Activated CD4-positive, alpha-beta memory T cell treated with anti-CD3 and anti-CD28 coated beads for 36 hours (primary cell): ENCODE measurements at places on chromosomes 7 and 10. TPM values are rescaled to one million over a fixed set of nuclear protein-coding genes. Genes with fewer than 3 reads are reported as not detected.

DNA sequence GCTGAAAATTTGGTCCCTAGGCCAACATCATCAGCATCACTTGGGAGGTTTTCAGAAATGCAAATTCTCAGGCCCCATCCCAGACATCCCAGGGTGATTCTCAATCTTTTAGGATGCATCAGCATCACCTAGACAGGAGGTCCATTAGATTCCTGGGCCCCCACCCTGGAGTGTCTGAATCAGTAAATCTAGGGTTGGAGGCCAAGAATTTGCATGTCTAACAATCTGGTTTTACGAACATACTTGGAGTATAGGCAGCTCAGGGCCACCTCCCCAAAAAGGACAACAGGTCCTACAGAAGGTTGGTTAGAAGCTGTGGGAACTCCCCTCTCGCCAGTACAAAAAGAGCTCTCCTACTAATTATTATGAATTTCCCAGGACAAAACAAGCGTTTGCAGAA lies 15.5 kb downstream of the ZC3HAV1 start:
- peak overlapping the region; percentile 71 for H3K4me3 ChIP-seq
- H3K4me1 ChIP-seq, result peaks cover 85% of the 10 kb centered on the region
- H3K27me3 ChIP-seq, result no peaks in the 10 kb centered on the region

DNA sequence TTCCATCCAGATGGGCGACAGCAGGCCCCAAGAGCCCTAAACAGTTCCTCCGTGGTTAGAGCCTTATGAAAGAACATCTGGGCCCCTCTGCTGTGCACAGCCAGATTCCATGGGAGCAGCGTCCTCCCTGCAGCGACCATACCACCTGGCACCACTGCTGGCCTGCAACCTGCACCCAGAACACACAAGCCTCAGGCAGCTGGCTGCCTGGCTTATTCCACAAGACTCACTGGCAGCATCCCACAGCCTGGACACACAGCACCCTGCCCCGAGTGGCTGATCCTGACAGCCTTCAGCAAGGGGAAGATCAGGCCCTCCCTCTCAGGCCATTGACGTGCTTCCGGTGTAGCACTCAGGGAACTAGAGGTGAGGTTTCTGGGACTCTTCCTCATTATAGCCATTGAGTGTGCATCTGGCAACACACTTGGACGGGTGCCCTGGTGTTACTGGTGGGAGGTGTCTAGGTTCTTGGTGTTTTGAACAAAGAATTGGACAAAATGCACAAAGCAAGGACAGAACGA lies 33.7 kb upstream of the ERCC6 start:
- H3K4me3 ChIP-seq, result no peak overlapping the region
- no peaks in the 10 kb centered on the region for H3K36me3 ChIP-seq
- H3K27me3 ChIP-seq, result peaks cover 5% of the 10 kb centered on the region
- no peak for DNase-seq

DNA sequence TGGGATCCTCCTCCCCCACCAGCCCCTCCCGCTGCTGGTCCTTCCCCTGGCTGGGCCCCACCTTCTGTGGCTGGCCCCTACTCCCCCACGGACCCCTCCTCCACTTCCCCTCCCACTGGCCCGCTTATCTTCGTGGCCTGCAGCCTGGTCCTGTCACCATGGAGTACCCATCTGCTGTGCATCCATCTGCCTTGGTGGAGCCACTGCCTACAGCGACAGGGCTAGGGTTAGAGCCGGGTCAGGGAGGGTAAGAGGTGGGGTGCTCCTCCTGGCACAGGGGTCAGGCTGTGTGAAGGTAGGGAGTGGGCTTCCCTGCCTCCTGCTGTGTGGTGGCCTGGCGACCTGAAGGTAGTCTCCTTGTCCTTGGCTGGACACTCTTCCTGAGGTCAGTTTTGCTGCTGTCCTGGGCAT lies 5.2 kb downstream of the ADCY1 start:
- H3K27ac ChIP-seq, result no peak overlapping the region
- no peaks in the 10 kb centered on the region for H3K36me3 ChIP-seq
- H3K27me3 ChIP-seq, result peaks cover 16% of the 10 kb centered on the region
- H3K4me3 ChIP-seq, result no peak overlapping the region
- no peak for DNase-seq

DNA sequence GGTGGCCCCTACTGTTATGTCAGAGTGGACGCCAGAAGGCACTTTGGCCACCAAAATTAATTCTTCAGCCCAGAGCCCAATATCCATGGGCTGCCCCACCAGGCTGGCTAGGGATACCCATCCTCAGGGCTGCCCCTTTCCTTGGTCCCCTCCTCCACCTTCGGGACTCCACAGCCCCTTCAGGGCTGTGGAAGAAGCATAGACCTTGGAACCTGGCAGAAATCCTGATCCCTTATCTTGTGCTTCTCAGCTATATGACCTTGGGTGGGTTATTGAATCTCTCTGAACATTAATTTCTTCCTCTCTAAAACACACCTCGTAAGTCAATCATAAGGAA lies 499 bp upstream of the TMUB1 start:
- peak overlapping the region; percentile 98 for H3K4me3 ChIP-seq
- peaks cover 5% of the 10 kb centered on the region for H3K27me3 ChIP-seq
- H3K4me1 ChIP-seq, result peaks cover 42% of the 10 kb centered on the region
- peaks cover 2% of the 10 kb centered on the region for H3K36me3 ChIP-seq
- no peak for DNase-seq

DNA sequence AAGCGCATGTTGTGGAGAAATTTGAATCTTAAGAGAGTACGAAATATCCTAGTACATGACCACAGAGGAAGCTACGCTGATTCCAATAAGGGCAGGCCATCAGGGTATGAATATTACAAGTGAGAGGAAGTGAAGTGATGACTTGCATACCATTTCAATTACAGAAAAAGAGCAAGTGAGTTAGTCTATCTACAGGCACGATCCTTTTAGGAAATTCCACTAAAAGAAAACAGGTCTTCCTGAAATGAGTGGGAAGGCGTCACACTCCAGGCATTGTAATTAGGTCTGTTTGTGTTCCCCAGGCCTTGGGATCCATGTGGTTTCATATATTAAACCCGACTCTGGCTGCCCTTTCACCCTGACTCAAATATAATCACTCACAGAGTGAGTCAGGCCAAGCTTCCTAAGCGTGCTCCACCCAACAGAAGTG lies 152.5 kb downstream of the SEMA3A start:
- H3K4me1 ChIP-seq, result no peaks in the 10 kb centered on the region
- no peak overlapping the region for H3K27ac ChIP-seq
- no peak overlapping the region for H3K4me3 ChIP-seq
- H3K36me3 ChIP-seq, result no peaks in the 10 kb centered on the region
- H3K27me3 ChIP-seq, result no peaks in the 10 kb centered on the region

- no peak overlapping the region for H3K4me3 ChIP-seq
- H3K27ac ChIP-seq, result no peak overlapping the region
- DNase-seq, result no peak
- no peaks in the 10 kb centered on the region for H3K36me3 ChIP-seq
Observed at GRCh38 chr10:92407305-92408016, 116.5 kb downstream of the MARCHF5 start.

- no peak overlapping the region for H3K27ac ChIP-seq
- no peaks in the 10 kb centered on the region for H3K36me3 ChIP-seq
- no peak for DNase-seq
- no peaks in the 10 kb centered on the region for H3K4me1 ChIP-seq
- peaks cover 2% of the 10 kb centered on the region for H3K27me3 ChIP-seq
Observed at GRCh38 chr7:106986450-106986977, 58.0 kb upstream of the PRKAR2B start.

GRCh38 chr7:112550468-112551060 lies 69.8 kb downstream of the LSMEM1 start:
- no peak overlapping the region for H3K27ac ChIP-seq
- H3K36me3 ChIP-seq, result no peaks in the 10 kb centered on the region
- H3K27me3 ChIP-seq, result peaks cover 5% of the 10 kb centered on the region
- H3K4me1 ChIP-seq, result no peaks in the 10 kb centered on the region
- no peak for DNase-seq
- H3K4me3 ChIP-seq, result no peak overlapping the region

DNA sequence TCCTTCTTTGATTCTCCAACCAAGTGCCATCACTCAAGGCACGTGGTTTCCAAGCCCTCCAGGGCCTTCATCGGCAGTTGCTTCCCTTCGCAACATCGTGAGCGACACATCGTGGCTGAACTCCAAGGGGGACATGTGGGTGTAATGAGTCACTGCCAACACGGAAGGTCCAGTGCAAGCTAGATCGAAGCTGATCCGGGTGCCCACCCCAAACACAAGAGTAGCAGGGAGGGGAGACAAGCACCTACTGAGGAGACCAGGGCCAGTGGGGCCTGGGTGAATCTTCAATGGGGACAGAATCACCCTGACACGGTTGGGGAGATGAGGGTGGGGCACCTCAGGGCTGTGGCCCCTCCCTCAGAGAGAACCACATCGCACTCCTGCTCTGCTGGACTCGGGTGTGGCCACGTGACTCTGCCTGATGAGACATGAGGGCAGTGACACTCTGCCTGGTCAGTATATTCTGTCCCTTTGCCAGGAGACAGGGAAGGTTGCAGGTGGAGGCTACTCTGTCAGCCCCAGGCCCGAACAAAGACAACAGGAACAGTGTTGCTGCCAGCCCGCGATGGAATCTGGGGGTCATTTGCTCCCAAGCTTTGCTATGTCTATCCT lies 36.8 kb upstream of the HSPA12A start:
- no peaks in the 10 kb centered on the region for H3K4me1 ChIP-seq
- no peak for DNase-seq
- no peak overlapping the region for H3K4me3 ChIP-seq
- no peak overlapping the region for H3K27ac ChIP-seq

- peaks cover 59% of the 10 kb centered on the region for H3K4me1 ChIP-seq
- H3K27ac ChIP-seq, result peak overlapping the region; percentile 23
- no peaks in the 10 kb centered on the region for H3K27me3 ChIP-seq
- H3K4me3 ChIP-seq, result no peak overlapping the region
- no peaks in the 10 kb centered on the region for H3K36me3 ChIP-seq
Observed at GRCh38 chr7:143373255-143373794, 7.8 kb upstream of the ZYX start.

DNA sequence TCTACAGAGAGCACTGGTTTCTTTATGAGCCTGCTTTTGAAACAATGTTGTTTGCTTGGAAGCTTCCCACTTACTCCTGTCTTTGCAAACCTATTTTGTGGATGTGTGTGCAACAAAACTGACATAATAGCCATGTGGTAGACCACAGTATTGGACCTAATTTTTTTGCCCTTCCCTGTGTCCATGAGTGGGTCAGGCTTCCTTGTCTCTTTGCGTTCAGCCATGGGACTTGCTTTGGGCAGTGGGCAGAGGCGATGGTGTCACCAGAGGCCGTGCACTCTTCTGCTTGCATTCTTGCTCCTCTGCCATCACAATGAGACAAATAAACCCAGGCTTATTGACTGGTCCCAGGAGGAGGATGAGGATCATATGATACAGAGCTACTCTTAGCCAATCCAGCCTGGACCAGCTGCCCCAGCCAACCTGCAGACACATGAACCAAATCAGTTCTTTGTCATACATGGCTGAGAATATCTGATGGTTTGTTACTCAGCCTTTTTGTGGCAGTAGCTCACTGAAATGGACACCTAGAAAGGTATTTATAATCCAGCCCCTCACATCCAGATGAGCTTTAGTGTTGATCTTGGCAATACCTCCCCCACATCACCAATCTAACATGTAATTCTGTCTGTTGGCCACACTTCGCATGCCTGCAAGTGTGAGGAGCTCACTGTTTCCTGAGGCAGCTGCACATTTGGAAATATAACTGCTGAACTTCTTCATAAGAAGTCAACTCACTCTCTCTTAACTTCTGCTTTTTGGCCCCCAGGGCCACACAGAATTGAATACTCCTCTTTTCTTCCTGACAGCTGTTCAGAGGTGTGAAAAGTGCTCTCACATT lies 427.8 kb upstream of the ZMIZ1 start:
- no peak for DNase-seq
- H3K27ac ChIP-seq, result no peak overlapping the region
- no peaks in the 10 kb centered on the region for H3K27me3 ChIP-seq

- peaks cover 8% of the 10 kb centered on the region for H3K4me1 ChIP-seq
- H3K4me3 ChIP-seq, result no peak overlapping the region
- H3K27ac ChIP-seq, result no peak overlapping the region
- H3K27me3 ChIP-seq, result no peaks in the 10 kb centered on the region
- peaks cover 7% of the 10 kb centered on the region for H3K36me3 ChIP-seq
Observed at GRCh38 chr7:111229916-111230315, 139.0 kb downstream of the LRRN3 start.

DNA sequence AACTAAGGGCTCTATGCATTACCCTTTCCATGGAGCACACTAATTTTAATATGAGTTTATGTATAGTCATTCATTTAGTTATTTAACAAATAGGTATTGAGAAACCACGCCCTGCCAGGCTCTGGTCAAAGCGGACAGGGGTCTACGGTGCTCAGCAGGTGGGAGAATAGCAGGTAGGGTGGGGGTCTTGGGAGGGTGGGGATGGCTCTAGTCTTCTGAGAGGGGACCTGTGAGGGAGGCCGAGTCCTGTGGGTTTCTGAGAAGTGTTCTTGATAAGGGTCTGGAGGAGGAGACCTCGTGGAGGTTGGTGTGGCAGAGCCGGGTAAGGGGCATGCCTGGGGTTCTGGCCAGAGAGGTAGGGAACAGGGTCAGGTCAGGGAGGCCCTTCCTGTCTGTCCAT lies 1.1 kb downstream of the WDFY4 start:
- no peak overlapping the region for H3K27ac ChIP-seq
- H3K4me3 ChIP-seq, result no peak overlapping the region
- DNase-seq, result no peak
- no peaks in the 10 kb centered on the region for H3K4me1 ChIP-seq
- H3K27me3 ChIP-seq, result peaks cover 9% of the 10 kb centered on the region

GRCh38 chr7:81590131-81590530 lies 179.7 kb downstream of the HGF start:
- no peaks in the 10 kb centered on the region for H3K4me1 ChIP-seq
- no peaks in the 10 kb centered on the region for H3K36me3 ChIP-seq

DNA sequence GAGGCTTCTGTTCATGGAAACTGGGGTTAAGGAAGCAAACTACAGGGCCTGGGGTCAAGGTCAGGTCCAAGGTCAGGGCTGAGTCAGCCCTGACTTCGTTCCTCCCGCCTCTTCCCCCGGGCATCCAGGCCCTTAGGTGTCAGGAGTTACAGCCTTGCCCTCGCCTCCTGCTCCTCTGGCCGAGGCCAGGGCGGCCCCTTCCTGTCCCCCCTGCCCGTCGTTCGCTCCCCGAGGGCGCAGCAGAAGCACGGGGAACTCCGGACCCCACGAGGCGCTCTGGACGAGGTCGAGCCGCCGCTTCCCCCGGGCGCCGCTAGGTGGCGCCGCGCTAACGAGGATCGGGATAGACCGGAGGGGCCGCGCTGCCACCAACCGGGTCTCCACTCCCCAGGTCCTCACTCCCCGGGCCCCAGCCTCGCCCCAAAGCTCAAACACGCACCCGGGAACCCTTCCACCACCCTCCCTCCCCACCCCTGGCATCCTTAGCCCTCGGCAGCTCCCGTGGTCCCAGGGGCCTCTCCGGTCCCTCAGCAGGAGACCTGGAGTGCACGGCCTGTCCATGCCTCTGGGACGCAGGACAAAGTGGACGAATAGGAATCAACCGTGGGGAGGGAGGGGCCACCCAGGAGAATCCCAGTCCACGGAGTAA lies 59.2 kb upstream of the MYL10 start:
- H3K4me3 ChIP-seq, result no peak overlapping the region
- H3K4me1 ChIP-seq, result no peaks in the 10 kb centered on the region
- peaks cover 1% of the 10 kb centered on the region for H3K27me3 ChIP-seq
- no peaks in the 10 kb centered on the region for H3K36me3 ChIP-seq
- DNase-seq, result peak; percentile 83

KLF14 gene
- not detected for total RNA-seq

YAE1 gene
- 7.3 TPM for total RNA-seq

GPR158 gene
- total RNA-seq, result not detected

SVOPL gene
- total RNA-seq, result not detected

HGF gene
- not detected for total RNA-seq

PRKAG2 gene
- 25.6 TPM for total RNA-seq

LIPF gene
- total RNA-seq, result not detected

CALHM3 gene
- total RNA-seq, result not detected

EBLN1 gene
- total RNA-seq, result not detected

CACNB2 gene
- total RNA-seq, result not detected

FXYD4 gene
- total RNA-seq, result not detected

DPCD gene
- total RNA-seq, result 14.4 TPM

SPDYE16 gene
- 0.19 TPM for total RNA-seq

CALCR gene
- not detected for total RNA-seq

CCDC146 gene
- 1.8 TPM for total RNA-seq
